ENCODE measurements at places on chromosomes 4 and X.

DNA sequence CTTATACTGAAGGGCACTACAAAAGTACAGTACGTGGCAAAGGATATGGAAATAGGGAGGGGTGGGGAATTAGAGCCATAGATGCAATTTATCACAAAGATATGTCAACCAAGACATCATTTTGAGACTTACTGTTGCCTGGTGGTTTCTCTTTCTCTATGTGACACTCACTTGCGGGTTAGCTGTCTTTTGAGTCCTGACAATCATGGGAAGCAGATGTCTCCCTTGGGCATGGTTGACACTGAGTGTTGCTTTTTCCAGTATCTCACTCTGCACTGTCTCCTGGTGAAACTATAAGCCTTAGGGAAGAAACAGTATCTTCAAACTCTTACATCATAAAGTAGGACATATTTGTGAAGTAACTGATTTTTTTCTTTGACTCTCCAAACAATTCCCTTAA lies 383.5 kb upstream of the LCORL start:
- no peak for DNase-seq

DNA sequence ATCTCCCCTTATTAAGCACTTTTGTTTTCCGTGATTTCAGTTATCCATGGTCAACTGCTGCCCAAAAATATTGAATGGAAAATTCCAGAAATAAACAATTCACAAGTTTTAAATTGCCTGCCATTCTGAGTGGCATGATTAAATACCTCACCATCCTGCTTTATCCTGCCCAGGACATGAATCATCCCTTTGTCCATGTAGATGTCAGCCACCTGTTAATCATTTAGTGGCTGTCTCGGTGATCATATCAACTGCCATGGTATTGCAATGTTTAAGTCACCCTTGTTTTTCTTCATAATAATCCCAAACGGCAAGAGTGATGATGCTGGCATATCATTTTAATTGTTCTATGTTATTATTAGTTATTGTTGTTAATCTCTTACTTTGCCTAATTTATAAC lies 79.8 kb upstream of the LHFPL1 start:
- DNase-seq, result no peak

- no peak for DNase-seq
Measured at GRCh38 chr4:6302869-6303268, 33.2 kb downstream of the WFS1 start.

DNA sequence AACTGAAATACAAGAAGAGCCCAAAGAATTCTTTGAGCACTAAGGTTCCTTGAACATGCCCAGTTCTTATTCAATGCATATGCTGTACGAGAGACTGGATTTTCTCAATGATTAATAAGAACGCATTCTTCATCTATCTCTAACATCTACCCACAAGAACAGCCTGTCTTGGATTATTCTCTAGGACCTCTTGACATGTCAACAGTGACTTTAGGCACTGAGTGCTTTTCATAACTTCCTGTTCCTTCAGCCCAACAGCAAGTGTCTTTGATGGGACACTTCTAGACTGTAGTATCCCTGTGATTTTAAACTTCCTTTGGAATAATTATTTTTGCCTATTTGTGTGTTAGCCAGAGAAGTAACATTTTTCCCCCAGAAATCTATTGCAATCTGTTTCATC lies 69.3 kb downstream of the OPHN1 start:
- DNase-seq, result no peak

- peak; percentile 77 for DNase-seq
Measured at GRCh38 chr4:48906206-48907173, at the start of gene OCIAD2. Gene OCIAD2, minus strand, starts transcription at chr4:48906774. Its CDS starts 2,225 bp downstream, at chr4:48904549.

DNA sequence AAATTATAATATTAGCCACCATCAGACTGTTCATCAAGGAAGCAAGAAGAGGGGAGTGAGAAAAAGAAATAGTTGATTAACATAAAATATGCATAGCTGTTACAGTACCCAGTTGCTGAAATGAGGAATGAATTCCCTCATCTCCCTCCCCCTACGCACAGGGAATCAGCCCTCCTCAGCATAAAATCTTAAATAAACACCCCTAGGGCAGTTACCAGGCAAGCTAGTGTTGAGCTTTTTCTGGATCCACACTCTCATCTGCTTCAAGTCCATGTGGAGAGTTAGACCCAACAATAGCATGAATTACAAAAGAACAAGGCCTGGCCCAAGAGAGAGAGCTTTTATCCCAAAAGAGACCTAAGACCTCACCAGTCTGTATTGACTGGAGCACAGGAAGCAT lies 19.0 kb upstream of the SYTL4 start:
- no peak for DNase-seq

DNA sequence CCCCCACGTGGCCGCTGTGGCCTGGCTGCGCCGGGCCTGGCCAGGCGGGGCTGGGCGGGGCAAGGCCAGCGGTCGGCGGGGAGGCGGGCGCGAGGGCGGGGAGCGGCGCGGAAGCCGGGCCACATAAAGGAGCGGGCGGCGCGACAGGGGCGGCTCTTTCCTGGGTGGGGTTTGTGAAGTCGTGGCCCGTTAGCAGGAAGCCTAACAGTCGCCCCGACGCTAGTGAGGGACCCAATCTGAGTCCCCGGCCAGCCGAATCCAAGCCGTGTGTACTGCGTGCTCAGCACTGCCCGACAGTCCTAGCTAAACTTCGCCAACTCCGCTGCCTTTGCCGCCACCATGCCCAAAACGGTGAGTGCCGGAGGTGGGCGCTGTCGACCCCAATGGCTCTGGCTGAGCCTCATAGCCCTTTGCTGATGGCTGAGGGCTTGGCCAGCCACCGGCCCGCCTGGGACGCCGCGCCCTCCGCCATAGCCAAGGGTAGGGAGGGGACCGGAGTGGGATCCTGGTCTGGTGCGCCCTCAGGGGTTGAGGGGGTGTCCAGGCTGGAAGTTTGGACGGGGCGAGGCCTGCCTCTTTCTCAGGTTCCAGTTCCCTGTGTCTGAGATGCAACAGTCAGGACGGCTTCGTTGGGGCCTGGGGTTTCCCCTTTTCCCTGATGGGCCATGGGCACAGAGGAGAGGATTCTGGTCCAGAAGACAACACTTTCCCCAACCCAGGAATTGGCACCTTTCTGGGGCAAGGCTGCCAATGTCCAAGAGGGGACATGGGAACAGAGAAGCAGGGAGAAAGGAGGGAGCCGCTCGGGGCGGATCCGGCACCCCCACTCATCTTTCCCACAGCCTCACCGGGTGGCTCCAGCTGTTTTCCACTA lies at the start of gene MSN:
Gene MSN, plus strand, starts transcription at position 152 of the 874 bp plus-strand sequence. Its CDS starts 188 bp downstream, at position 340.
- DNase-seq, result peak; percentile 73

- DNase-seq, result no peak
Measured at GRCh38 chrX:48466696-48467095, 3.4 kb downstream of the SLC38A5 start.
